ENCODE measurements at places on chromosomes 4 and X.

GRCh38 chr4:8836664-8837171 is 34.9 kb downstream of the HMX1 start:
- no peaks in the 10 kb centered on the region for H3K4me1 ChIP-seq
- H3K4me3 ChIP-seq, result no peak overlapping the region

DNA sequence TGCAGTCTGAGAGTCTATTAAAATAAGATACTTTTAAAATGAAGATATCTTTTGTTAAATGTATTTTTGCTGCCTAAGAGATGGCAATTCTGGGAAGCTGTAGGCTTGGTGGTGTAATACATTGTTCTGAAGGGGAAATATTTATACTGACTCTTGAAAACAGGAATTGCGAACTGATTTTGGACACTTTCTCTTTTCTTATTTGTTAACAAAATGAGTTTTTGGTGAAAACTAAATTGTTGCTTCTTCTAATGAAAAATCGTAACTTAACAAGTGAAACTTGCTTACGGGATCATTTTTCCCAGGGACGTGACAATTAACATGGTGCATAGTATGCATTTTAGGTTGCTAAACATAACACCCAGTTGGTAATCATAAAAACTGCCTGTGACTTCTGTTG is 71.0 kb downstream of the RAPGEF2 start:
- no peak overlapping the region for H3K27ac ChIP-seq
- no peak overlapping the region for H3K4me3 ChIP-seq
- no peaks in the 10 kb centered on the region for H3K36me3 ChIP-seq
- peaks cover 30% of the 10 kb centered on the region for H3K4me1 ChIP-seq
- no peak for DNase-seq
- H3K27me3 ChIP-seq, result no peaks in the 10 kb centered on the region

DNA sequence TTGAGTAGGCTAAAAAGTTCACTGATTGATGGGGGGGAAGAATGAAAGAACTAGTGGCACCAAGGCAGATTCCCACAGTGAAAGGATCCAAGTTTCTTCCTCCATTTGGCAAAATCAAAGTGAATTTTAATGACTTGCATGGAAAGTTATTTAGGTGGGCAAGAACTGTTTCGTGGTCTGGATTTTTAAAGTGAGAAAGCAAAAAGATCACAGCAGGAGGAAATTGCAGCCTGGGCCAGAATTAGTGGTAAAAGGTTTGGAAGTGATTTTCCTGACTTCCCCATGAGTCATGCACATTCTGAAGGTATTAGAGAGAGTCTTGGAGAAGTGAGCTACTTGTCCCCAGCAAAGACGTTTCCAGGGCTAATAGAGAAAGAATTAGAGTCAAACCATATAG is 207.8 kb downstream of the ANTXR2 start:
- H3K4me3 ChIP-seq, result no peak overlapping the region
- peaks cover 10% of the 10 kb centered on the region for H3K4me1 ChIP-seq
- peak overlapping the region; percentile 28 for H3K27ac ChIP-seq

GRCh38 chr4:98710831-98711230 is 52.4 kb upstream of the TSPAN5 start:
- no peak overlapping the region for H3K4me3 ChIP-seq
- DNase-seq, result no peak
- no peaks in the 10 kb centered on the region for H3K27me3 ChIP-seq

DNA sequence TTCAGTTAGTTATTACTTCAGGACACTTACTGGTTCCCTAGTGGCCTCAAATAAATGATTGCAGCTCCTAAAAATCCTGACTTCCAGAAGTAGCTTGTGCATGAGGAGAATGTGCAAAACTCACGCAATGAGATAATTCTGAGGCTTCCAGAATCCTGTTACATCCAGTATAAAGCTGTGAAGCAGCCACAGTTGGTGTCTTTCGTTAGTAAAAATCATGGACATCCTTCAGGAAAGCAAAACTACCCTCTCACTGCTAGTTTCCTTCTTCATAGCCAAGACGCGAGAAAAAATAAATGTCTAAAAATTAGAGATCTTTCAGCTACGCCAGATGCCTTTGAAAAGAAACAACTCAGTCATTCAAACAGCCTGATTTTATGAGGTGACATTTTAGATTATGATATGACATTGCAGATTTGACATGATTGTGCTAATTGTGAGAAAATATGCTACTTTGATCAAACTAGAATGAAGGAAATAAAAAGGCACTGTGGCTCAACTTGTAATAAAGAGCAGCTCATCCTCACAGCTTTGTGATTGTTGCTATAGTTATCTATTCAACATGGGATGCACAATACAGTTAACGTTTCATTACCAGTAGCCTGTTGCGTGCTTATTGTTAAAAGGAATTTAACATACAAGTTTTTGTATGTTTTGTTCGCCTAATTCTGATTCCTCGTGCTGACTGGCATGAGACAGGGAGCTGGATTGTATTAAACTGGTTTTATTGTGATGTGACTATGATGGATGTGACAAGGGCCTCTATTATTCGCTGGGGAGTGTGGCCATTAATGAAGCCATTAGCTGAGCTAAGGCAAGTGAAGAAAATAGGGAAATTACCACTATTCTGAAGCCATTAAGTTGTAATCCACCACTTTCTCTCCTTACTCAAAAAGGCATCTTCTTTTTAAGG is 40.5 kb downstream of the AFF2 start:
- H3K4me1 ChIP-seq, result no peaks in the 10 kb centered on the region
- H3K4me3 ChIP-seq, result no peak overlapping the region
- H3K36me3 ChIP-seq, result no peaks in the 10 kb centered on the region
- H3K27me3 ChIP-seq, result no peaks in the 10 kb centered on the region
